ENCODE measurements at places on chromosomes 4 and X.

GRCh38 chr4:87270144-87270543 is 49.7 kb upstream of the KLHL8 start:
- DNase-seq, result no peak

DNA sequence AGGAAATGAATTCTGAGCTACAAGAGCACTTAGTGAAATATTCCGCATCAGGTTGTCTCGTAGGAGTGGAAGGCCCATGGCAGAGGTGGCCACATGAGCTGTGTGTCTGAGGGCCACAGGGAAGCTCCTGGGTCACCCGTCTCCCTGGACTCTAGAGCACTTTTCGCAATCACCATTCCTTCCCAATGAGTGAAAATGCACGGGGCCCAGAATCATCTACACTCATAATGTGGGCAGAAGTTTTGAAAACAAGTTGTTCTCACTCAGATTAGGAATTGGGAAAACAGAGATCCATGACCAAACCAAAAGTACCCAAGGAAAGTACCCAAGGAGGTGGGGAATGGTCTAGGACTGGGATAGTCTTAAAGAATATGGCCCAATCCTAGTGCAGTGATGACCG is 94.4 kb downstream of the SCD5 start:
- no peak for DNase-seq

- DNase-seq, result no peak
These were observed 739.6 kb upstream of the SLIT2 start for GRCh38 chr4:19512086-19512485.

- no peak for DNase-seq
These were observed 76.5 kb upstream of the BOD1L1 start for GRCh38 chr4:13704035-13704434.

GRCh38 chrX:51837451-51837850 is 56.0 kb upstream of the MAGED1 start:
- no peak for DNase-seq

DNA sequence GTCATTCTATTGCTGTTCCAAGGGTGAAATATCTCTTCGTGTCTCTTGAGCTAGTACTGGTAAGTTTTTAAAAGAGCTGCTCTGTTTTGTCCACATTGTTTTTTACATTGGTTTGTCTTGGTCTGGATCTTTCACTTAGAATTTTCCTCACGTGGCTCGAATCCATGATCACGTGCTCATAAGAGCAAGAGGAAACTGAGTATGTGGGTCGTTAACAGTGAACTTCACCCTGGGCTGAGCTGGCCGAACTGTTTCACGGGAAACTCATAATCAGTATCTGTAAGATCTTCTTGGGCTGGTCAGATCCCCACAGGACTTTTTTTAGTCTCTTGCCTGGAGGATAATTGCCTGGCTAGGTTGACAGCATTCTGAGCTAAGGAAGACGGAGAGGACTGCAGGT is 77.8 kb upstream of the HELT start:
- DNase-seq, result no peak

- no peak for DNase-seq
These were observed 9.2 kb downstream of the PALLD start for GRCh38 chr4:168506014-168506413.

- no peak for DNase-seq
These were observed 82.9 kb upstream of the TAB3 start for GRCh38 chrX:30971774-30972603.

- no peak for DNase-seq
These were observed 493.0 kb downstream of the TLL1 start for GRCh38 chr4:166366012-166366411.

- no peak for DNase-seq
These were observed 85.4 kb upstream of the IGFBP7 start for GRCh38 chr4:57195622-57196021.

All from tibial nerve (tissue), 4 donors.